ENCODE measurements at places on chromosomes 12 and 14. TPM values are rescaled to one million over a fixed set of nuclear protein-coding genes. Genes with fewer than 3 reads are reported as not detected.

DNA sequence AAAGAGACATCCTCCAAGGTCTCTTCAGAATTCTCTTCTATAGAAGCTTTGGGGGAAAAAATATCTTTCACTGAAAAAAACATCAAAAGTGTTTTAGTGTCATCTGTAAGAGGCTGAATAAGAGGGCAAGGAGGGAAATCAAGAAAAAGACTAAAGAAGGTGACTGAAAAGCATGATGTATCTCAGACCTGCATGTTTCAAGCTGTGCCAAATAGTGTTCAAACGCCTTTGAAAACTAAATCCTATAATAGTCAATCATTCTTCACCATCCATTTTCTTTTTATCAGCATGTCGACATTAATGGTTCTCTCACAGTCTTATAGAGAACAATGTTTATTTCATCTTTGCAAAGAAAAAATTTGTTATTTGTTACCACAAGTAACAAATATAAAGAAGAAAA is 94.5 kb downstream of the CEP128 start:
- DNase-seq: no peak

Gene CEBPE
- not detected for polyA plus RNA-seq

- DNase-seq: no peak
These were observed 7.7 kb upstream of the KICS2 start for GRCh38 chr12:64229796-64230195.

- DNase-seq: no peak
These were observed 415.8 kb downstream of the TMTC2 start for GRCh38 chr12:83102499-83102898.

GRCh38 chr12:62701492-62701891 is 233.5 kb downstream of the PPM1H start:
- no peak for DNase-seq

DNA sequence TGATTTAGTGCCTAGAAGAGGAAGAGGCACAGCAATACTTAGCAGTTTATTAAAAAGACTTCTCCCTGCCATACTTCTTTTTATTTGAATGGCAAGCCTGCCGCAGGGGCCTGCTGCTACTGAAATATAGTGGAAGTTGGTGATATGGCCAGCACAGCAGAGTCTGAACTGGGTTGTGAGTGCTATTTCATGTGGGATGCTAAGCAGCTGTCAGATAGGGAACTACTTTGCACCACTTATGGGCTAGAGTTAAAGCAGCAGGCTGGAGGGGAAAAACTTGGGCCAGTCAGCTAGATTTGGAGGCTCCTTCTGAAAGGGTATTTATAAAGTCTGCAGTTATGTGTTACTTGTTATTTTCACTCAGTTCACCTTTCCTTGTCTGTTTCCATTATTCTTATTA is 299.0 kb upstream of the E2F7 start:
- no peak for DNase-seq

Gene SMOC1
- polyA plus RNA-seq: not detected

Gene IL26
- polyA plus RNA-seq: not detected

Gene TUNAR
- not detected for polyA plus RNA-seq

Gene MIP
- polyA plus RNA-seq: not detected

DNA sequence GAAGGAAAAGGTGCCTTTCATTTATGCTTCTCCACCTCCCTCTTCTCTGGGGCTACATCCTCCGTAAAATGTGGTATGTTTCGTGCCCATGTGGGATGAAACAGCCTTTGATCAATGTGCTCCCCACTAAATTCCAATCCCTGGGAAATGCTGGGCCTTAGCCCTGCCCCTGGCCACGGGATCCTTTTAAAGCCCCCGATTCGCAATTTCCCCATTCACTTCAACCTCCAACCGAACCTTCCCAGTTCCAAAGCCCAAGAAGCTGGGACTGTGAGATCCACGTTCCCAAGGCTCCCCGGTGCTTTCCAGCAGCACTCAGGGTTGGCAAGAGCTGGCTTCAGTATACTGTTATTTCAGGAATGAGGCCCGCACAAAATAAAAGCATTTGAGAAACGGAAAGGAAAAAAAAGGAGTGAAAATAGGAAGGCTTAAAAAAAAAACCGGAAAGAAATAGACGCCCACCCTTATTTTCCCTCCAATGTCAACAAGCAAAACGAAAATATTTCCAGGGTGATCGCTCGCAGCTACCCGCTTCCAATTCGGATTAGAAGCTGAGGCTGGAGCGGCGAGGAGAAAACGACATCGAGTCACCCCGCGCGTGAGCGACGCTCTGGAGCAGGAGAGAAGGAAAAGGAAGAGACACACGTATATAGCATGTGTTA is 1.3 kb upstream of the FOXG1 start:
- no peak for DNase-seq

Gene METTL3
- 21.6 TPM for polyA plus RNA-seq

Gene LRCOL1
- not detected for polyA plus RNA-seq

DNA sequence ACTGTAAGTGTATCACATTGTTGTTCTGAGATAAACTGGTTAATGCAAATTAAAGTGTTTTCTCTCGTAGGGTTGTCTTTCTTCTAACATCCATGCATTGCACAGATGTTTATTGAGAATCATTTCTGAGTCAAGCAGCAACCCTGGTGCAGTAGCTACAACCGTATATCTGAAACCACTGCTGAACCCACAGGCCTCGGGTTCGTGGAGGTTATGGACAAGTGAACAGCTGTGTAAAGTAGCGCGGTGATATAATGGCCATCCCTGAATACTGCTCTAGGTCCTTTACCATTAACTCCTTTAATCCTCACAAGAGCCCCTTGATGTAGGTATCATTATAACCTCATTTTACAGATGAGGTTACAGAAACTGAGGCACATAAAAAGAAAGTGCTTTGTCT is 486.1 kb upstream of the TMEM132C start:
- no peak for DNase-seq

- DNase-seq: no peak
These were observed 15.5 kb downstream of the CDCA4 start for GRCh38 chr14:105005329-105005928.

Gene CARMIL3
- 0.32 TPM for polyA plus RNA-seq

Gene AACS
- 14.0 TPM for polyA plus RNA-seq

DNA sequence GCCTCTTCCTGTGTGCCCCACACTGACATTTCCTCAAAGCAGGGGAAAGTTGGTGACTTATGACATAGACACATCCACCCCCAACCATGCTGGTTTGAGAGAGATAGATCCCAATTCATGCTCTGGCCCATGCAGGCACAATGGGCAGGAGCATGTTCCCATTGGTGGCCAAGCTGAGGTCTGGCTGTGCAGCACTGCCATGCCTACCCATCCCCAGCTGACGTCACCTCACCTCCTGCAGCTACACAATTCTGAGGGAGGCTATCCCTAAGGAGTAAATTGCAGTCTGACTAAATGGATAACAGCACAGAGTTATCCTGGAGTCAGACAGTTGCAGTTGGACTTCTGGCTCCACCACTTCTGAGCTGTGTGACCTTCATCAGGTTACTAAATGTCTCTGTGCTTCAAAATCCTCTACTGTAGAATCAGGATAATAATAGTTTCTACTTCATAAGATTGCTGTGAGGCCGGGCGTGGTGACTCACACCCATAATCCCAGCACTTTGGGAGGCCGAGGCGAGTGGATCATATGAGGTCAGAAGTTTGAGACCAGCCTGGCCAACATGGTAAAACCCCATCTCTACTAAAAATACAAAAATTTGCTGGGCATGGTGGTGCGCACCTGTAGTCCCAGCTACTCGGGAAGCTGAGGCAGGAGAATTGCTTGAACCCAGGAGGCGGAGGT is 323.9 kb downstream of the BCL11B start:
- no peak for DNase-seq

Gene RTL1
- not detected for polyA plus RNA-seq

DNA sequence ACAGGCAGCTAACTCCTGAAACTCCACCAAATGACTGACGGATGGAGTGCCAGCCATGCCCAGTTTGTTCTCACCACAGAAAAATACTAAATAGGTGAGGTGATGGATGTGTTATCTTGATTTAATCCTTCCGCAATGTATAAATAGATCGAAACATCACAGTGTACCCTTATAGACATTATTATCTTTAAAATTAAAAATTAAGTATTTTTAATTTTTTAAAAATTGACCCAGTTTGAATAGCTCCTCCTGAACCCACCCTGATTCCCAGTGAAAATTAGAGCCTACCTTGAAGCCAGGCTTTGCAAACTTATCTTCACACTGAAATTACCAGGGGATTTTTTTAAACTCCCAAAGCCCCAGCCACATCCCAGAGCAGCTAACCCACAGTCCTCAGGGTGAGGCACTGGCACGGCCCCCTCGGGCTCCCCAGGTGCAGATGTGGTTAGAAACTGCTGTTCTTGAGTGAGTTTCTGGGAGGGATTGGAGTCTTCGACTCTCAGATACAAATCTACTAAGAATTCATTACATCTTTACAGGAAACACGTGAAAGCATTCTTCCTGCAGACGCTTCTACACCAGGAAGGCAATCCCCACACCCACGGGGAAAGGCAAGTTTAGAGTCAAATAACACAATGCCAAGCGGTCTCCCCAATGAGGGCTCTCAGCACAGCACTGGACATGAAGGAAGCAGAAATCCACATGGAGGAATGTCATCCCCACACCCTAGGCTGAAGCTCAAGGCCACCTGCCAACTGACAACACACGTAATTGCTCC is 126.4 kb downstream of the RIMBP2 start:
- no peak for DNase-seq

- DNase-seq: no peak
These were observed 90.3 kb downstream of the DDHD1 start for GRCh38 chr14:53062856-53063255.

- no peak for DNase-seq
These were observed 38.3 kb downstream of the FGD6 start for GRCh38 chr12:95179011-95179410.

Gene KRT74
- not detected for polyA plus RNA-seq

Gene COX8C
- not detected for polyA plus RNA-seq

DNA sequence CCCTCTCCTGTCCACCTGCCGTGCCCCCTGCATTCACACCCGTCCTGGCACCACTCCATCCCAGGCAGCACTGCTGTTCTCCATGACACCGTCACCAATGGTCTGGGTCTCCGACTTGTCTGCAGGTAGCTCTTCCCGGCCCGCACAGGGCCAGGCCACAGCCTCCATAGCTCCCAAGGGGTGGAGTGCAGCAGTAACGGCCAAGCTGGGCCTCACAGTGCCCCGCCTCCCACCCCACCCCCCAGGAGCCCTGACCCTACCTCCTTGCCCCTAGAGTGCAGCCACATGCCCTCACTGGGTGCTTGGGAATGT is 12.9 kb downstream of the FBRSL1 start:
- DNase-seq: no peak

GRCh38 chr12:27319409-27319808 is 13.2 kb upstream of the BMAL2 start:
- no peak for DNase-seq

- DNase-seq: no peak
These were observed 55.8 kb downstream of the CMAS start for GRCh38 chr12:22101749-22102243.

GRCh38 chr12:58298803-58299202 is 357.4 kb downstream of the ATP23 start:
- no peak for DNase-seq

Gene SOCS2
- polyA plus RNA-seq: 25.9 TPM

Gene LALBA
- polyA plus RNA-seq: not detected

DNA sequence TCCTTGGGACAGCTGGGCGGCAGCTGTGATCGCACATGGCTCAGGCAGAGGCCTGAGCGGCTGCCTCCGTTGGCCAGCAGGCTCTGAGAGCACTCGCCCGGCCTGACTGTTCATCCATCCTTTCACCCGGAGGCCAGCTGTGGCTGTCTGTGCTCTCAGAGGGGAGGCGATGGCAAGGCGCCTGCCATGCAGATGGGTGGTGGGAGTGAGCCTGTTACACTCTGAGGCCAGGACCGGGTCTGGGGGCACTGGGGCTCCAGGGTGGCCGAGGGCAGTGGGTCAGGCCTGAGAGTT is 292.3 kb downstream of the TMEM121 start:
- DNase-seq: no peak

Gene KRT80
- not detected for polyA plus RNA-seq

DNA sequence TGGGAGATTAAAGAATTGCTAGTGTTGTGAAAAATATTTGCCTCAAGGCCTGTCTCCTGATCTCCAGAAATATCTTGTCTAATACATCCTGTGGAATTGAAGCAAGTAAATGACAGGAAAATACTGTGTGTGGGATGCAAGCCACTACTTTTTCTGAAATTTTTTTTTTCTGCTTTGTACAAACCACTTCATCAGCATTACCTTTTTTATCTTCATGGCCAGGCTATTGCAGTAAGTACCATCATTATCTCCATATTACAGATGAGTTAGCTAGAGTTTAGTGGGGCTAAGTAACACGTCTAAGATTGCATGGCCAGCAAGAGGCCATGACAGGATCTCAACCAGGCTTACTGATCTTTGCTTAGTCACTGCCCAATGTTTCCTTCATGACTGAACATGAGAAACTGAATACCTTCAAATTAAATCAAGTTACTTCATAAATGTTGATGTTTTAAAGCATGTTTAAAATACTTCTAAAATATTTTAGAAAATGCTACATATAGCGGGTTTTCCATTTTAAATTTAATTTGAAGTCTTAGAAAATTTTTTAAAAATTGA is 273.7 kb downstream of the SLC6A15 start:
- no peak for DNase-seq

DNA sequence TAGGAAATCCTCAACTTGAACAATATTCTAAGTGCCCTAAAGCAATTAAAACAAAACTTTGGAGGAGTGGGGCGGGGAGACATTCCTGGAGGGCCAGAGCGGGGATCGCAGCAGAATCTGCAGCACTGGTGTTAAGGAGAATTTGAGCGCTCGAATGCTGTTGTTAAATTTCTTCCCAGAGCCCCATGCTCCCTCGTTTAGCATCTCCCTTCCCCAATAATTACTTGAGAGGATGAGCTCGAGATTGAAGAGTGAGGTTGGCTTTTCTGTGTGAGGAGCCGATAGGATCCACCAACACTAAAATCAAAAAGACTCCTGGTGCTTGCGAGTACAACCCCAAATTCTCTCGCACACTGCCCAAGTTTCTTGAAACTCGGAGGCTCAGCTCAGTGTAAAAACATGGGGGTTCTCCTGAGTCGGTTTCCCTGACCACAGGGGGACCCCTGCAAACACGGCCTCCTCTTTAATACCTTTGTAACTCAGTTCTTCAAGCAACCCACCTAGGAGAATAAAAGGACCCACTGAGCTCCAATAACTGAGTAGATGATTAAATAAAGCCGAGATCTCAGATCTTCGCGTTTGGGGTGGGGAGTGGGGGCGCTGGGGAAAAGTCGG is 10.2 kb upstream of the FOXG1 start:
- DNase-seq: no peak

Gene NFE2
- polyA plus RNA-seq: 3.6 TPM

GRCh38 chr14:73251516-73252215 is 14.4 kb downstream of the PAPLN start:
- DNase-seq: no peak

Gene HCAR1
- not detected for polyA plus RNA-seq

- DNase-seq: no peak
These were observed 29.0 kb downstream of the SLC2A3 start for GRCh38 chr12:7907009-7907408.

DNA sequence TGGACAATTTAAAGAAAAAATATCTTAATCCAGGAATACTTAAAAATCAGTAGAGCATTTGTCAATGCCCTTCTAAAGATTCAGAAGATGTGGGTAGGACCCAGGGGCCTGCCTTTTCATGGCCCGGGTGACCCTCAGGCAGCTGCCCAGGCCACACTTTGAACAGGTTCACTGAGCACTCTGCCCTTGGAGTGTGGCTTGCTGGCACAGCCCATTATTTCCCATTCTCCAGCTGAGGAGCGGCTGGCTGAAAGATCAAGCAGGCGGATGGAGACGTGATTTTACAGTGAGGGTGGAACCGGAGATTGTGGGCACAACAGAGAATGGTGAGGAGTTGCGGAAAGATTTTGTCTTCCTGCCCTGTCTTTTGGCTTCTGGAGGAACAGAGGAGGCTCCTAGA is 7.1 kb upstream of the PRPH start:
- DNase-seq: no peak

- no peak for DNase-seq
These were observed 38.3 kb downstream of the SRGAP1 start for GRCh38 chr12:63882844-63883243.
